Skin of body (tissue), 3 donors: ENCODE measurements at places on chromosomes 13 and 19.

DNA sequence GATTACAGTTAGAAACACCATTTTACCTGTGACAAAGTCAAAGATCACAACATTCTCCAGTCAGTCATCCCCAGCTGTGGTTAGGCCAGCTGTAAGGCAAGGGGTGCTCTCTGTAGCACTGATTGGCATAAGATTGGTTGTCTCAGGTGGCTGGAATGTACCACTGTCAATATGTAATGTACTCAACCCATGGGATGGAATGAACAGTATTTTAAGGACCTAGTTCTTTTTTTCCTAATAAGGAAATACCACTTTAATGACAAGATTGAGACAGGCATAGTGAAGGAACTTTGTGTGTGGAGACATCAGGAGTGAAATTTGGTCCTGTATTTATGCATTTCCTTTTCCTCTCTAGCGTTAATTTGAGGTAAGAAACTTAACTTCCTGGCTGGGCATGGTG, 310.7 kb downstream of the ITGBL1 start:
- no peak for DNase-seq

- no peak for DNase-seq
Observed at GRCh38 chr19:53094754-53095575, 8.3 kb downstream of the ZNF160 start.

GRCh38 chr13:73675821-73676220, 458.4 kb downstream of the KLF12 start:
- no peak for DNase-seq

- no peak for DNase-seq
Observed at GRCh38 chr19:58317476-58318072, 9.2 kb upstream of the ZSCAN22 start.

- peak; percentile 41 for DNase-seq
Observed at GRCh38 chr13:104996022-104996421, 1539.4 kb downstream of the EFNB2 start.

- DNase-seq: no peak
Observed at GRCh38 chr19:52823676-52824075, 2.2 kb upstream of the ZNF28 start.

DNA sequence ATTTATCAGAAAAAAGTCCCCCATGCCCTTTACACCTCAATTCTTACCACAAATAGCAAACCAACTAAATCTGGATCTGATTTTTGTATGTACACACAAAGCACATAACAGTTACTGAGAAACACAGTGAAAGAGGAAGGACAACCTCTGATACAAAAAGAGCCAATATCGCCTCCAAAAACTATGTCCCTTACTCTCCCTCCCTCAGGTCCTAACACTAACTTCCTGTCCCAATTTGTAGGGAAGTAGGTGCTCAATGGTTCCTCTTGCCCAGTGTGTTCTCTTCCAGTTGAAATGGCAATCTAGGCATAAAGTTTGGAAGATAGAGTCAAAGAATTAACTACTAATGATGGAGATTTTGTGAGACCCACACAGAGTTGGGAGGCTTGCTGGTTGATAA, 15.8 kb upstream of the FPR3 start:
- no peak for DNase-seq

GRCh38 chr19:34017601-34018000, 154.7 kb upstream of the LSM14A start:
- no peak for DNase-seq

GRCh38 chr13:91072486-91072885, 275.0 kb upstream of the MIR17HG start:
- DNase-seq: no peak

- DNase-seq: no peak
Observed at GRCh38 chr13:29921542-29921941, 71.1 kb upstream of the UBL3 start.

- no peak for DNase-seq
Observed at GRCh38 chr19:53520163-53520546, 17.8 kb upstream of the ZNF331 start.

GRCh38 chr13:46211116-46211482, 629 bp upstream of the LRRC63 start:
- no peak for DNase-seq

DNA sequence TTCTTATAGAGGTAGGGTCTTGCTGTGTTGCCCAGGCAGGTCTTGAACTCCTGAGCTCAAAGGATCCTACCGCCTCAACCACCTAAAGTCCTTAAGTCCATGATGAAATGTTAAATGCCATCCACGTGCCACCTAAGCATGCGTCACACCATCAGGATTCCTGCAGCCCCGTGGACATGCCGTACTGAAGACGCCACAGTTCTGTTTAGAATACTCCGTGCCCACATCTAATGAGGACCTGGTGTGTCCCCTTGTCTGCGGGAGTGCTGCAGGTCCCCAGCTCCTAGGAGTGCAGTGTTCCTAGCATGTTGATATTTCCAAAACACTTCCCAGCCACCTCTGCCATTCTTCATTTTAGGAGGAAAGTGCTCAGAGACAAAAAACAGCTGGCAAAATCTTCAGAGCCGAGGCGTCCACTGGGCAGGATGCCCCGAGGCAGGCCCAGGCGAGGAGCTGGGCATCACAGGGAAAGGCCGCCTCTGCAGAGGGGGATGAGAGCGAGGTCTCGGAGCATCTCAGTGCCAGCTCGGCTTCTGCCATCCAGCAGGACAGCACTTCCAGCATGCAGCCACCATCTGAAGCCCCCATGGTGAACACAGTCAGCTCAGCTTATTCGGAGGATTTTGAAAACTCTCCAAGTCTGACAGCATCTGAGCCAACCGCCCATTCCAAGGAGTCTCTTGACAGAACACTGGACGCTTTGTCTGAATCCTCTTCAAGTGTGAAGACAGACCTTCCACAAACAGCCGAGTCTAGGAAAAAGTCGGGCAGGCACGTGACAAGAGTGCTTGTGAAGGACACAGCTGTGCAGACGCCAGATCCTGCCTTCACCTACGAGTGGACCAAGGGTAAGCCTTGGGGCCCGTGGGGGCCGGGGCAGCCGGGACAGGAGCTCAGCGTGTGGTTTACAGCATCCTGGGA, 13.2 kb downstream of the C19orf44 start:
- peak; percentile 43 for DNase-seq

- DNase-seq: no peak
Observed at GRCh38 chr13:94713561-94714182, 1.3 kb upstream of the SOX21 start.

DNA sequence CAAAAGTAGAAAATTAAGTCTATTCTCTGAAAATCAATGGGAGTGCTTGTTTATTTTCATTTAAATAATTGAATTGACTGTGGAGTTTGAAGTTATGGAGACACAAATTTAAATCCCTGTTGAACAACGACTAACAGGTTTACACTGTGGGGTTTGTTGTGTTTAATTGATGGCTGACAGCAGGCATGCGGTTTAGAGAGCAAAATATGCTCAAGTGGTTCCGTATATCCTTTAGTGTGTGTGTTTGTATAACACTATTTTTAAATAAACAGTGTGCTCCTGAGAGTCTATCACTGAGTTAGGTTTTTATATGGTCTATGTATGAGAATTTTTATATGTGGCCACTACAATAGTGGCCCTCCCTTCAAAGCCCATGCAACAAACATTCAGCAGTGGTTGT, 332.0 kb downstream of the GPC6 start:
- no peak for DNase-seq

DNA sequence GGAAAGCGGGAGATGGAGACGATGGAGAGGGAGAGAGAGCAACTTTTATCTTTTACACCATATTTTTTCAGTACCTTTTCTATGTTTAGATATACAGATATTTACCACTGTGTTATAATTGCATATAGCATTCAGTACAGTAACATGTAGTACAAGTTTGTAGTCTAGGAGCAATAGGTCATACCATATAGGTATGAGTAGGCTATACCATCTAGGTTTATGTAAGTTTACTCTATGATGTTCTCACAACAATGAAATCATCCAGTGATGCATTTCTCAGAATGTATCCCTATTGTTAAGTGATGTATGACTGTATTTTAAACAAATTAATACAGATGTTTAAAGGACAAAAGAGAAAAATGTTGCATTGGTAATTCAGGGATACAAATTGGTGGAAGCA, 136.1 kb downstream of the PDS5B start:
- DNase-seq: no peak

- no peak for DNase-seq
Observed at GRCh38 chr13:26307701-26308100, 53.8 kb downstream of the CDK8 start.

GRCh38 chr19:6826281-6826920, 53.9 kb downstream of the VAV1 start:
- DNase-seq: no peak

GRCh38 chr19:24060687-24061356, 26.2 kb upstream of the ZNF254 start:
- DNase-seq: no peak

- DNase-seq: peak; percentile 41
Observed at GRCh38 chr13:34749046-34749445, 193.0 kb upstream of the NBEA start.

DNA sequence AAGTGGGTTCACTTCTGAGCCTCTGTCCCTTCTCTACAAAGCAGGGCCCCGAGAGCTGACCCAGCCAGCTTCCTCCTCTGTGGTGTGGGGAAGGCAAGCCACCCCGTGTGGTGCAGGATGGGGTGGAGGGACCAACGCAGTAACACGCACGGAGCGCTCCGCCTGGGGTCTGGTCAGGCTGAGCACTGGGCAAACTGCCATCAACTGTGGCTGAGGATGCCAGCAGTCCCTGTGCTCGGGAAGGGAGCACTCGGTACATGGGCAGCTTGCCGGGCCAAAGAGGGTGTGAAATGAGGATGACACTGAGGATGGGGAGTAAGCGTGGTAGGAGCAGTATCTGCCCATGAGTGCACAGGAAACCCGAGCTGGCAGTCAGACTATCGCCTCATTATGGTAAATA, 7.6 kb upstream of the GMIP start:
- DNase-seq: no peak

DNA sequence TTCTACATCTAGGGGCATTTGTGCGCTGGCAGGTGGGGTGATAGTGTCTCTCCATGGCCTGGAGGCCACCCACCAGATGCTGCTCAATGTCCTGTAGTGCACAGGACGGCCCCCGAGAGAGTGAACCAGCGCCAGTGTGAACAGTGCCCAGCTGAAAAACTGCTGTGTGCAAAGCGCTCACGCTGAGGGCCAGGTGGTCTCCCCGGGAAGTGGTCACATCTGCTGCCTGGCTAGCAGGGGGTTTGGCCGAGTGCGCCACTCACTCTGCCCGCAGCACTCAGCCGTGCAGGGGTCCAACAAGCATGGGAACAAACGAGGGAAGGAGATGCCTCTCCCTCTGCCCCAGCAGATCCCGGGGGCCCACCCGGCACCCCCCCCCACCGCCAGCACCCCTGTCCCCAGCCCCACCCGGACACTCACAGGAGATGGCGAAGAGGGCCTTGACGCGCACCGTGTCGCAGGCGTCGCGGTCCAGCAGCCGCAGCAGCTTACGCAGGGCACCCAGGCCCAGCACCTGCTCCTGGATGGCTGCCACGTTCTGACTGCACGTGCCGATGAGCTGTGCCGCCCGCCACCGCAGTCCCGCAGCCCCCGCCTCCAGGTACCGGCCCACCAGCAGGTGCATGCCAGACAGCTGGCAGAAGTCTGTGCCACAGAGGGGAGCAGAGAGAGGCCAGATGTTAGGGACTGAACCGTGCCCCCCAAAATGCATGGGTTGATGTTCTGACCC, 5.8 kb downstream of the HSPBP1 start:
- DNase-seq: no peak

DNA sequence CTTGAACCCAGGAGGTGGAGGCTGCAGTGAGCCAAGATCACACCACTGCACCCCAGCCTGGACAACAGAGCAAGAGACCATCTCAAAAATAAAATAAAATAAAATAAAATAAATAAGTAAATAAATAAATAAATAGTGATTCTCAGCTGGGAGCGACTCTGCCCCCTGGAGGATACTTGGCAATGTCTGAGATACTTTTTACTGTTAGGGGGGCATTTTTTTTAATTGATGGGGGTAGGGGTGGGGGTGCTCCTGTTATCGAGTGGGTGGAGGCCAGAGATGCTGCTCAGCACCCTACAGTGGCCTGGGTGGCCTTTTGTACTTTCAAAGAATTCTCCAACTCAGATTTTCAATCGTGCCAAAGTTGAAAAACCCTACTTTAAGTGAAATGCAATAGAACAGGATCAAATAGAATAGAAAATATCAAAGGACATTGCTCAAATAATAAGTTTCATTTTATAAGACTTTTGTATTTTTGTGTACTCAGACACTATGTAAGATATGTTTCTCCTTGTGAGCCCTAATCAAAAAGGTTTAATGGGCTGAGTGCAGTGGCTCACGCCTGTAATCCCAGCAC, 7.1 kb upstream of the CLPP start:
- no peak for DNase-seq

DNA sequence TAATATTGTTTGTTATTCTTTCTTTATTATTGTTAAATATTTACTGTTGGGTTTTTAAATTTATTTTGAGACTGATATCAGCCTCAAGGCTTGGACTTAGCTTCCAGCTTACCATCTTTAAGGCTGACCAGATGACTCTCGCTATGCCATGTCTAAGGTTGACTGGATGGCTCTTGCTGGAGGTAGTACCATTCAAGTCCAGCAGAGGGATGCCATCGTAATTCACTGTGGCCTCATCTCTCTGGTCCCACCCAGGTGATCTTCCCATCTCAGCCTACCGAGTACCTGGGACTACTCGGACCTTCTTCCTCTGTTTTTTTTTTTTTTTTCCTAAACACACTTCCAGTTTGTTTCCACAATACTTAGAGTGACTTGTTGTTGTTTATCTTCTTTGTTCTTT, 41.7 kb upstream of the ZNF91 start:
- DNase-seq: no peak

- DNase-seq: no peak
Observed at GRCh38 chr13:103514619-103515018, 448.4 kb upstream of the SLC10A2 start.

GRCh38 chr13:45416516-45417128, 1.6 kb downstream of the SLC25A30 start:
- DNase-seq: no peak

DNA sequence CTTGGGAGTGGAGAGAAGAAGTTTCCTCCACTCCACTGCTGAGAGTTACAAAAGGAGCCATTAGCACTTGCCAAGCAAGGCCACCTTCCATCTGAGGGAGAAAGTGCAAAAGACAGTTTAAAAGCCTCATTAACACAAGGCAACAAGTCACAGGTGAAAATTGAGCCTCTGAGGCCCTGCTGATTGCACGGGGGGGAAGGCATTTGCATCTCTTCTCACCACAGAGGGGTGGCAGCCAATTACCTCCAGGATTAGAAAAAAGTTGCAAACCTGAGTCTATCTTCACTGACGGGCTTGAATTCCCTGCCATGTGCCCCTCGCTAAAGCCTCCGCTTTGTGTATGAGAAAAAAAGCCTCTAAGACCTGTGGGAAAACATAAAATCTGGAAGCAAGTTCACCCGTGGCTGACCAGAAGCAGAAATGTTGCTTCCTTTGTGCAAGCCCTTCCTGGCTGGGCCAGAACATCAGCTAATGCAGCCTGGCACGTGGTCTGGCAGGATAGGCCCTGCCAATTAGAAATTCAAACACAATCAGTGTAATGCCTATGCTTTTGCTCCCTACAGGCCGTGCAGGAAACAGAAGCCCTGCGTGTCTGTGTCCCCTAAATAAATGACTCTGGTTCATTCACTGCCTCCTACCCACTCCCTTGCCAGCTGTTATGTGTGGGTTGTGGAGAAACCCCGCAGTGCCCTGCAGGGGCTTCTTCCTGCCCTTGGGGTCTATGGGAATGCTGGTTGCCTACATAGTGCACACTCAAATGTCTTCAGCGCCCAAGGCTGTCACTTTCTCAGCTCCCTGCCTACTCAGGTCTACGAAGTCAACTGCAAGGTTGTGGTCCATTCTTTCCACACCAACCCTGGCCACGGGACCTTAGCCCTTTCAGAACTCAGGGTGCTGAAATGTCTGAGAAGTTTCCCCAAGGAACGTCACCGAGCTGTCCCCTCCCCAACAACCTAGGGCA, 150.2 kb downstream of the UQCRFS1 start:
- DNase-seq: no peak
